ENCODE measurements at places on chromosomes 1 and 21. TPM values are rescaled to one million over a fixed set of nuclear protein-coding genes. Genes with fewer than 3 reads are reported as not detected.

The OLFML2B gene
- not detected for total RNA-seq

The FAM72D gene
- total RNA-seq, result 21.0 TPM

The OR2L8 gene
- total RNA-seq, result 0.29 TPM

The TRIM33 gene
- 34.2 TPM for total RNA-seq

The ANGPTL3 gene
- total RNA-seq, result not detected

The CLCA4 gene
- not detected for total RNA-seq

The OR10J4 gene
- total RNA-seq, result not detected

The CYP4Z1 gene
- total RNA-seq, result not detected

The CACHD1 gene
- total RNA-seq, result 2.2 TPM

The AGL gene
- 14.2 TPM for total RNA-seq

The MPL gene
- not detected for total RNA-seq

DNA sequence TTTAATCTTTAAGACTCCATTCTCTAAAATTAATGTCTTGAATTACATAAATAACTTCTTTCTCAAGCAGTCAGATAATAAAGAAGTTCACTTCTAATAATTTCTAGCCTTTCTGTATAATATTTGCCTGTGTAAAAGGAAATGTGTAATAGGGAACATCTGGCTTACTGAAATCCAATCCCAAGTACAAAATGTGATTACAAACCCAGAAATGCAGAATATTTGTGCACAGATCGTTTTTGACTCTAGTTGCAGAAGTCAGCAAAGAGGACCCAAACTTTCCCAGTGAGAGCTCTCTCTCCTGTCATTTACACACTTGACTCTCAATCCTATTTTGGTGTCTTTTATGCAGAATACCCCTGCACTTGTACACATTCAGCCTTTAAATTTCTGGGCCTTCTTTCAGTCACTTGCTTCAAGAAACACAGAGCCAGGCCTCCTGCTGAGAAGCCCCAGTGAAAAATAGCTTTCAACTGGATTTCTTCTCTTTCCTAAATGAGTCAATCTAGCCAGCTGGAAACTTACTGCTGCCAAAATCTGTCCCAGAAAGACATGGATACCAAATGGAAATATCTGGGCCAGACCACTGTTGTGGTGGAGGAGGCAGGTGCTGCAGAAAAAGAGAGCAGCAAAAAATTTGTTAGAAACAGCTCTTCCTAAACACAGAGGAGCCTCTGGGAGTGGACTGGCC, 68.5 kb upstream of the ADAM30 start:
- no peak for DNase-seq

- no peak for DNase-seq
Observed at GRCh38 chr1:3657578-3658230, 5.4 kb downstream of the TP73 start.

DNA sequence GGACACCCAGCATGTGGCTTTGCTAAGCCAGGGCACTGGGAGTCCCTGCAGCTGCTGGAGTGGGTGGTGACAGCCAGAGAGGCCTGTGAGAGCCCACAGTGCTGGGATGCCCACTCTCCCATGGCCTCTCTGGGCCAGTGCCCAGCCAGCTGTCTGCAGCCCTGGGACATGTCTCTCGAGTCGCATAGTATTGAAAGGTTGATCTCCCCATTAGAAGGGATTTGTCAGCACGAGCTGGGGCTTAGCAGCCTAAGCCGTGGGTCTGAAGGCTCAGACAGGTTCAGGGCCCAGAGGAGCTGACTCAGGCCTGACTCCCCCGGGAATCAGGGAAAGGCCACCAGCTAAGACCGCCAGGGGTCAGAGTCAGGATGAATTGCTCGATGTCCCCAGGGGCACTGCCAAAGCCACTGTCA, 53.5 kb downstream of the FOXD2 start:
- no peak for DNase-seq

DNA sequence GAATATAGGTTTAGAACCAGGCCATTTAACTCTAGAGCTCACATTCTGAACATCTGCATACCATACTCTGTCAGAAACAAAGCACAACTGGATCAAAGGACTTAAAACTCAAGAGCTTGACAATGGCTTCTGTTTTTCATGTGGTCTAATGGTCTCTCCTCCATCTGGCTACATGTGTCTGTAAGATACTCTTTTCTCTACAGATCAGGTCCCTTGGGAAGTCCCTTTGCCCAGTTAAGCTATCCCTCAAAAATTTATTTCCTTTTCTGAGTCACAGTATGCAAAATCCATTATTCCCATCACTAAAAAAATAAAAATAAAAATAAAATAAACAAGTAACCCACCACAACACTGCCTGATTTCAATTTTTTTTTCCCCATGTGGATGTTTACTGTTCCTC, 357.0 kb upstream of the PRMT6 start:
- no peak for DNase-seq

DNA sequence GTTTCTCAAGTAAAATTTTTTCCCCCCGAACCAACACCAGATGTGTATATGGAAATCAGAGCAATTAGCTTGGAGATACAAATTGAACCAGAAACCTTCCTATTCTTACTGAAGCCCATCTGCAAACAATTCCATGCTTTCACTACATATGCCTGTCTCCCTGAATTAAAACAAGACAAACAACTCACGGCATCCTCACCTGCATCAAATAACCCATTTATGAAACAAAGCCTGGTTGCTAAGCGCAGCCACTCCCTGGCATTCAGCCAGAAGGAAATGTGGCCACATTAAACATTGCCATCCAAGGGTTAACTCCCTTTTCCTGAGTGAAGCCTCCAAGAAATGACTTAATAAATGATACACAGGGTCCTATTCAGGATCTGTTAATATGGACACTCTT, 55.3 kb downstream of the APP start:
- DNase-seq, result no peak

DNA sequence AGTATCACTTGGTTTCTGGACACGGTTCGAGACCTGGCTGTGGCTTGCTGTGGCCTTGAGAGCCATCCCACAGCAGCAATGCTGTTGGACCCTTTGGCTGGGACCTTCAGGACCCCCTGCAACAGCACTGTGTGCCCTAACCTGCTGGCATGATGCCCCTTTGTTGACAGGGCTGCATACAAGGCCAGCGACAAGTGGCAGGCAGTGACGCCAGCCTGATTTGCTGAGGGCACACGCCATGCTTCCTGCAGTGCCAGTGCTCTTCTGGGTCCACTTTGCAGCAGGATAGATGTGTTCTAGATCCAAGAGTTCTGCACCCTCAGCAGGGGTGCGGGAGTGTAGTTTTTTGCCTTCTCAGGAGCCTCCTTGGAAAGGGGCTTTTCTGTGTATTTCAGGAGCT, 32.8 kb downstream of the COQ8A start:
- no peak for DNase-seq

GRCh38 chr1:61687901-61688300, 37.0 kb downstream of the TM2D1 start:
- DNase-seq, result no peak

DNA sequence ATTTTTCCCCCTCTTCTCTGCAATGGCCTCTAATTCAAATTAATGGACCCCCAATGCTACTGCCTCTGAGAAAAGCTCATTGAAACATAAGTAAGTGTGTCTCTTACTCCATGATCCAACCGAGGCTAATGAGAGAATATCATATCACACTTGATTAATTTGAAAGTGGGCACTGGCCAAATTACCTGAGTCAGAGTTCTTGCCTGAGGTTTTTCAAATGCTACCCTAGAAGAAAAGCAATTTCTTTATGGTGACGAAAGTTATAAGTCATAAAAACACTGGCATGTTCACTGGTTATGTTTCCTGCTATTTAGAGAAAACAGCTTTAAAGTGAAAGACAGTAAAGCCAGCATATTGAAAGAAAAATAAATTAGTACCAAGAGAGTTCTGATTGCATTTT, 368.8 kb upstream of the TMPRSS15 start:
- DNase-seq, result no peak

GRCh38 chr1:181064011-181064623, 24.4 kb upstream of the IER5 start:
- no peak for DNase-seq

- no peak for DNase-seq
Observed at GRCh38 chr21:19468991-19469715, 1065.6 kb upstream of the TMPRSS15 start.

- DNase-seq, result peak; percentile 38
Observed at GRCh38 chr1:182784556-182785171, 4.9 kb upstream of the NPL start.

Measured in activated CD8-positive, alpha-beta T cell treated with anti-CD3 and anti-CD28 coated beads for 36 hours (primary cell).